ENCODE measurements at places on chromosomes 4 and X. TPM values are rescaled to one million over a fixed set of nuclear protein-coding genes. Genes with fewer than 3 reads are reported as not detected.

UBQLN2 gene
- total RNA-seq: 6.7 TPM

XG gene
- total RNA-seq: not detected

CYSLTR1 gene
- total RNA-seq: 1.8 TPM

VBP1 gene
- 27.4 TPM for total RNA-seq

XAGE1A gene
- not detected for total RNA-seq

SLIT2 gene
- total RNA-seq: 118 TPM

STK32B gene
- 3.0 TPM for total RNA-seq

HEPH gene
- total RNA-seq: 24.7 TPM

LNX1 gene
- 5.5 TPM for total RNA-seq

DNA sequence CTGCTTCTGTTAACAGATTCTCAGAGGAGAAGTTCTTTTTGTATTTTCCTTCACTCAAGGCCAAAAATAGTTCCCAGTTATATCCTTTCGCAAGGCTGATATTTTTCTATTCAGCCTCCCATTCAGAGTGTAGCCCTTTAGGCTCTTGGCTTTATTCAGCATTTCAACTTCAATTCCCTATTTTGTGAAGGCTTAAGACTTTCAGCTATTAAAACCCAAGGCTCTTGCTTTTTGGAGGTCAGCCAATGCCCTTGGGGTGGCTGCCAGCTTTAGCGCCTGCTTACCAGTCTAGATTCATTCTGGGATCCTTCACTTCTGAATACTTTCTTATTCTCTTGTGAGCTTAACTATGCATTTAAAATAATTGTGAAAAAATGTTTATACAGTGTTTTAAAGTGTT lies 57.3 kb upstream of the ADGRA3 start:
- DNase-seq: peak; percentile 28

DNA sequence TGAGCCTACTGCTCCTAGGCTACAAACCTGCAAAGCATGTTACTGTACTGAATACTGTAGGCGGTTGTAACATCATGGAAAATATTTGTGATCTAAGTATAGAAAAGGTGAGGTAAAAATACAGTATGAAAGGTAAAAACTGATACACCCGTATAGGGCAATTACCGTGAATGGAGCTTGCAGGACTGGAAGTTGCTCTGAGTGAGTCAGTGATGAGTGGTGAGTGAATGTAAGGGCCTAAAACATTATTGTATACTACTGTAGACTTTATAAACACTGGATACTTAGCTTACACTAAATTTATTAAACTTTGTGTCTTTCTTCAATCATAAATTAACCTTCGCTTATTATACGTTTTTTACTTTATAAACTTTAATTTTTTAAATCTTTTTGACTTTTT lies 3.7 kb downstream of the KIF4A start:
- DNase-seq: no peak

DNA sequence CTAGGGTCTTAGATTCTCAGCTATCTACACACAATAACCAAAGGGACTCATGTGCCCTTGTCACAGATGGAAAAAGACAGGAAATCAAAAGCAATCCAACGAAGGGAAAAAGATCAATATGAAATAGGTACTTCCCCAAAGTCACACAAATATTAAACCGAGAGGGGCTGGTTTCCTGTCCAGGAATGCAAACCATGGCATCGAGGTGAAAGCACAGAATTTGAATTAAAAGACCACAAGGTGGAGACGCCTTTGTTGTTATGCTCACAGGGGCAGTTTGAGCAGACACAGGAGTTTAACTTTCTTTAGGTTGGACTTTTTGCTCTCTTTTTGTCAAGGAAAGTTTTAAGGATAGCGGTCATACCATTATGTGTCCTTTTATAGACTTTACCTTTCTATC lies 14.3 kb downstream of the H2BW1 start:
- DNase-seq: no peak

GRCh38 chrX:136880003-136880451 lies 498 bp downstream of the RBMX start:
- DNase-seq: peak; percentile 35

DNA sequence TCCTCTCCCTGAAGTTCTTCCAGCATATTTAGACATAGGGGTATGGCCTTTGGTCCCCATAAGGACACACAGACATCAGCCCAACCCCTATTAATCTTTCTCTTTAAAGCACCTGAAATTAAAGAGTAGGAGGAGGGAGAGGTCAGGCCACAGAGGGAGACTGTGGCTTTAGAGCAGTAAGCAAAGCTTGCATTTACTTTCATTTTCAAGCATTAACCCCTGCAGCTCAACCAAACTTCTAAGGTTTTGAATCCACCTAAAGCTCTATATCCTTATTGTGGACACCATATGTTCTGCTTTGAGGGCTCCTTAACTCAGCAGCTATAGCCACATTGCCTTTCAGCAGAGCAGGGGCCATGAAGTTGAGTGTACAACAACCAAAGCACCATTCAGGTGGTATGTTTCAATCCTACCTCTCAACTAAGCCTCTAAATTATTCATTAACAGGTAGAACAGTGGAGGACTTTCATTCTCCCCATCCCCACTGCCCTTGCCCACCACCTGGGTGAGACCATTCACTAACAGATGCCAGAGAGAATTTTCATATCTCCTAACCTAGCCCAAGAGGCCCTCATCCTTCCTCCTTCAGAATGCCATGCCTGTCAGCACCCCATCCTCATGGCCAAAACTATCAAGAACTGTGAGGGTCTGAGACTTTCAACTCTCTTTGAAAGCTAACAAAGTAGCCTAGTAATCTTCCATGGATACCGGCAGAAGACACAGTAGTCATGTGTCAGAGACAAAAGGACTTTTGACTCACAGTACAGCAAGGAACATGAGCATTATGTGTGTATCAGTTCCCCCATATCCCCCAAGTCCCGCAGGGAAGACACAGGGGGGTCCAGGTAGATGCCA lies 20.8 kb downstream of the LIN54 start:
- no peak for DNase-seq

- DNase-seq: no peak
These were observed 131.5 kb downstream of the JADE1 start for GRCh38 chr4:128940971-128941370.

- DNase-seq: no peak
These were observed 1002.7 kb upstream of the PABPC4L start for GRCh38 chr4:135204311-135204710.

DNA sequence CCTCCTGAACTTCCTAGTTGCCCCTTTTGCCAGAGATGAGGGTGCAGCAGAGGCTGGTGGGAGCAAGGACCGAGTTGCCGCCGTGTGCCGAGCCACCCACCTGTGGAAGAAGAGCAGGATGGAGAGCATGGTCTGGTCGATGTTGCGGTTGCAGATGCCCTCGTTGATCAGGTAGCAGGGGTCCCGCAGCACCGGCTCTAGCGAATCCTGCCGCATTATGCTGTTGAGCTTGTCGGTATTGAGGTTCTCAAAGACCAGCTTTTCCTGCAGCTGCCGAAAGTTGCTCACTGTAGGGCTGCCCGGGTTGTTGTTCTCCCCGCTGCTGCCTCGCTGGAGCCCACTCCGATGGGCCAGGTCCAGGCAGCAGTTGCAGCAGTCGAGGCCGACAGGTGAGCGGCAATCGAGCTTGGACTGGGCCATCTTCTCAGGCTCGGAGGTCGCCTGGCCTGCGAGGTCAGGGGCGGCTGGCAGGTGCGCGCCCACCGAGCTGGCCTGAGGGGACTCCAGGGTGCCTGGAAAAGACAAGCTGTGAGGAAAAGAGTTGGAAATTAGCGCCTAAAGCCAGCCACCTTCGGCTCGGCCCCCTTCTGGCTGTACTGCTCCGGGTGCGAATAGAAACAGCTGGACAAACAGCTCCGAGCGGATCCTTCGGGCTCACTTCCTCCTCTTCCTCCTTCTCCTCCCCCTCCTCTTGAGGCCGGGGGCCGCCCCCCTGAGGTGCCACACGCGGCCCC lies 420 bp downstream of the TSC22D3 start:
- DNase-seq: no peak

- DNase-seq: no peak
These were observed 393.2 kb upstream of the HS3ST1 start for GRCh38 chr4:11821772-11822430.

- DNase-seq: no peak
These were observed 57.5 kb upstream of the DYNLT3 start for GRCh38 chrX:37904833-37905232.

- no peak for DNase-seq
These were observed 176.1 kb downstream of the DCAF12L1 start for GRCh38 chrX:126376465-126376864.

GRCh38 chr4:69096111-69096656 lies at the start of gene UGT2B7:
Gene UGT2B7, plus strand, starts transcription at chr4:69096474. Its CDS starts 47 bp downstream, at chr4:69096521.
- DNase-seq: no peak

DNA sequence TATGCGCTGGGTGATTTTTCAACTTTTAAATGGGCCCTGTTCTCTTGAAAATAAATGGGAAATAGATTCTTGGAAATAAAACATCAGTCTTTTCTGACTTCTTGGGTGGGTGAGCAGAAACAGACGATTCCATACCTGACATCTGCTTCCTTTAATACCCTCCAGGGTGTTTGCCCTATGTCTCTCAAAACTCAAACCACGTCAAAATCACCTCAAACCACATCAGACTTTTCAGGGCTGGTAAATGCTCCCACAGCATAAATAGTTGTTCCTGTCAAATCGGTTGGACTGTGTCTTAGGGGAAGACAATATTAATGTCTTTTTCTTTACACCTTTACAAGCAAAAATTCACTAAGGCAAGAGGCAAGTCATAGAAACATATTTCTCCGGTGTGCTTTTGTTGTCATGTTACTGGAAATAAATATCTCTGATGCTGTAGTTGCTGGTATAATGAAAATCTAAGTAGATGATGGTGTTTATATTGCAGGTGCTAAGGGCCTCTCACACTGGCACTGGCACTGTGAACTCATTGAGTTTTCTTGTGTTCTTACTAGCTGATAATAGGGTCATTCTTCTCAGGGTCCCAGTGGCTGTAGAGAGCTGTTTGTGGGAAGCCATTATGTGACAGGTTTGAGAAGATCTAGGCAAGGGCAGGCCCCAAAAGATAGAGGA lies 380.4 kb downstream of the RAPGEF2 start:
- no peak for DNase-seq

Measured in uterus (tissue), 4 donors.